Stimulated activated CD4-positive, alpha-beta T cell treated with anti-CD3 and anti-CD28 coated beads, Interleukin-2, amount 100 ng/mL, for 24 hours (primary cell): ENCODE measurements at places on chromosomes 6 and 20.
A peak's percentile ranks its signal among the peaks of the same experiment; 100 is the strongest.

DNA sequence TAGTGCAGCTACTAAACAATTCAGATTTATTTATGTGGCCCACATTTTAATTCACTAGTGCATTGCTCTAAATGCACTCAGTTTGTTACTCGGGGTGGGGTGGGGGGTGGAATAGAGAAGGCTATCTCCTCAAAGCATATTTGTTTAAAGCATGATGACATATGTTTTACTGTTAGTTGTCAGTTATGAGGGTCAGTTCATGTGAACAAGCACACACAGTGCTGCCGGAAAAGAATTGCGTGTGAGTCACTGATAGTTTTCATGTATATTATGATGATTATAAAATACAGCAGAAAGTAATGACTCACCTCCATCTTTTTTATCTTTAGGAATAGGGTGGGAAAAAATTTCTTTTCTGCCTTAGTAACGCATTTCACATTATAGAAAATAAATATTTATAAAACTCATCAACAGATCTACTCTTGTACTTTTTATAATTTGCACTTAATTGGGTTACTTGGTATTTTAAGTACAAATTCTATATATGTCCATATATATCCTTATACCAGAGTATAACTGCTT is 42.2 kb upstream of the STXBP5 start:
- DNase-seq = no peak

- no peak for DNase-seq
Measured at GRCh38 chr6:167731731-167732422, 94.8 kb upstream of the AFDN start.

GRCh38 chr6:29627755-29628418 is 5.1 kb downstream of the GABBR1 start:
- DNase-seq = peak; percentile 58

DNA sequence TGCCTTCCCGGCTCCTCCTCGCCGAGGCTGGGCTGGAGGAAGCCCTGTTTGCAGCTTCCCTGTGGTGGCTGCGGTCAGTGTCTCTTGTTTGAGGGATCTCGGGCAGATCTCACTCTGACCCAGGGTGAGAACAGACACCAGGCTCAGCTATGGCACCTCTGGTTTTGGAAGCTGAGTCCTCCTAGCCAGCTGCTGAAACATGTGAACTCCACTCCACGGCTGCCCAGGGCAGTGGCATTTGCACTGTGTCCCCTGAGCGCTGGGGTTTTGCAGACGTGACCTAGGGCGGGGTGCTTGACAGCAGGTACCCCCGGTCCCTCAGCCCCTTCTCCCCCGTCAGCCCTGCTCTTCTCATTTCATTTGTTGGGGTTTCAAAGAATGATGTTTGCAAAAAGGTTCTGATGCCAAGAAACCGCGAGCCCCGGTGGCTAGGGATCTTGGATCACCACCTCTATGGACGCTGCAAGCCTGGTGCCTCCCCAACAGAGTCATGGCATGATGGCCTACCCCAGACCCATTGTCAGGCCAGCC is 55.0 kb upstream of the DACT2 start:
- DNase-seq = no peak

DNA sequence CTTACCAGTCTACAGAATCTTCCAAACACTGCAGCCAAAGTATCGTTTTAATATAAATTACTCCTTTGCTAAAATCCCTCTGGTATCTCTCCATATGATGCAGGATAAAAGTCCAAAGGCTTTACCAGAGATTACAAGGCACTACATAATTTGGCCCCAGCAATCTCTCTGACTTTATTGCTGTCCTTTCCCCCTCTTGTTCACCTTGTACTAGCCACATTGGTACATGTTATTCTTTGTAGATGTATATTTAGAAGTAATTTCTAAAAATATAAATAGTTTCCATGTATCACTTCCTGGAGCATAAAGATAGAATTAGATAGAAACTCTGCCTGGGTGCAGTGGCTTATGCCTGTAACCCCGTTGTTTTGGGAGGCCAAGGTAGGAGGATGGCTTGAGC is 28.7 kb upstream of the FAM83B start:
- DNase-seq = no peak

DNA sequence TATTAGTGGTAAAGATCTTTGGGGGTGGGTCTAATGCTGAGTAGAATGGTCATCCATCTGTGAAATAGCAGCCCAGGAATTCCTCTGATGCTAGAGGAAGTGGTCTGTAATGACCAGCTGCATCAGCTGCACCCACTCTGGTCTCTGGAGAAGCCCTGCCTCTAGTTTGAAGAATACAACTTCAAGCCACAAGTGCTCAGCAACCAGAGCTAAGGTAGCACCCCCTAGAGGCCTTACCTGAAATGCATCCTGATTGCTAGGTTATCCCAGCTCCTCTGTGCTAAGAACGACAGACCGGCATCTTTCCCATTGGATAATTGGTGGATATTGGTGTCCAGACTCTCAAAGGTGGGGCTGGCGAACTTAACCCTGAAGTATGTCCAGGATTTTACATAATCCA is 58.2 kb downstream of the DNAH8 start:
- DNase-seq = peak; percentile 19

GRCh38 chr6:101083533-101084175 is 202.5 kb upstream of the ASCC3 start:
- DNase-seq = no peak

DNA sequence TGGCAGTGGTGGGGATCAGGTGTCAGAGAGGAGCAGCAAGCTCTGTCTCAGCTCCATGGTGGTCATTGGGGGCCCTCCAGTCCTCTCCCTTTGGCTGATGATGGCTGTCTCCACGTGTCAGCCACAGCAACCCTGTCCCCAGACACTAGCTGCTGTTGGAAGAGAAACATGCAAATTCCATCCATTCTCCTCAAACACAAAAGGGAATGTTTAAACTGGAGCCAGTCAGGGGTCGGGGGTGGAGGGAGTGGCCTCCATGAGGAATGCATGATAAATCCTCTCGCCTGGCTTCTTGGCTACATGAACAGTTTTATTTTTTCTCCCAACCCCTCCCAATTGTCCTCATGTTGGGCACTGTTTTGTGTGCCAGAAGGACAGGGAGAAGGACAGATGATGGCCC is 86.4 kb downstream of the EDN3 start:
- DNase-seq = no peak

GRCh38 chr6:94130478-94130877 is 711.1 kb upstream of the EPHA7 start:
- DNase-seq = no peak

DNA sequence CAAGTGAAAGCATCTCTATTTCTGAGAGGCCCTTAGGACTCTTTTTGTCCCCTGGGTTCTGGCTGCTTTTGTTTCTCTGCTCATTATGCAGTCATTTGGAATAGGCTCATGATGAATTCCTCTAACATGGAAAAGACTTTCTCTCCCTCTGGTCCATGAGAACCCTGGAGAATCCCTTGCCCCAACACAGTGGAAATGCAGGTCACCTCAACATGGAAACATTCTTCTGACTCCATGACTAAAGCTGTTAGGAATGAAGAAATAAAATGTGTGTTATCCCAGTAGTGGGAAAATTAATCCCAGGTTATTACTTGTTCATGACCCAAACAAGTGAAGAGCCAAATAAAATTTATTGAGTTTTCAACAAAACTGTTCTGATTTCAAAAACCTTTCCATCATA is 458.6 kb downstream of the EPM2A start:
- DNase-seq = no peak

DNA sequence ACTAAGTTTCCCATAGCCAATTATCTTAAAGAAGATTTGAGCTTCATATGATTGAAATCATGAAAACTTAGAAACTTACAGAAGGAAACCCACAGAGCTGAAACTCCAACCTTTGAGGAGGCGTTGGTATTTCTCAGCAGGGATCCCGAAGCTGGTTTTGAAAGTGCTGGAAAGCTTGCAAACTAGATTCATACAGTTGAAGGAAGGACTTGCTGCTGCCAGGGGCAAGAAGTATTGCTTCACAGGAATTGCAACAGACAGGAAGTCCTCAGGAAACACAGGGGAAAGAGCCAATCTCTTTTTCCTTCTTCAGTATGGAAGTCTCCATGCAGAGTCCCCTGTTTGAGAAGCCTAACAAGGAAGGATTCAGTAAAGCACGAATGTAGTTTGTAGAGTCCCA is 419.7 kb downstream of the CD109 start:
- DNase-seq = no peak

- DNase-seq = no peak
Measured at GRCh38 chr6:50824552-50824951, 5.9 kb downstream of the TFAP2B start.

GRCh38 chr6:22886650-22887581 is 317.6 kb downstream of the HDGFL1 start:
- no peak for DNase-seq

- DNase-seq = no peak
Measured at GRCh38 chr20:38369389-38369788, 23.1 kb downstream of the LBP start.

DNA sequence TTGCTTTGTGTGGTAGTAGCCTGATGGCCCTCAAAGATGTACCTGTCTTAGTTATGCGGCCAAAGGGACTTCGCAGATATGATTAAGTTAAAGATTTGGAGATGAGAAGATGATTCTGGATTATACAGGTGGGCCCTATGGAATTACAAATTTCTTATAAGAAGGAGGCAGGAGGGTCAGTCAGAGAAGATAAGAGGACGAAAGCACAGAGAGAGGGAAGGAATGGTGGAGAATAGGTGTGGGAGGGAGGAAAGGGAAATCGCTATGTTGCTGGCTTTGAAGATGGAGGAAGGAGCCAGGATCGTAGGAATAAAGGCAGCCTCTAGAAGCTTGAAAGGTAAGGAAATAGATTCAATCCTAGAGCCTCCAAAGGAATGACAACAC is 1.2 kb upstream of the TSPYL1 start:
- DNase-seq = no peak

- DNase-seq = no peak
Measured at GRCh38 chr6:51684603-51685002, 402.8 kb downstream of the PKHD1 start.

GRCh38 chr20:19826179-19826914 is 68.3 kb downstream of the RIN2 start:
- DNase-seq = no peak

GRCh38 chr6:35461270-35461669 is 6.9 kb upstream of the RPL10A start:
- DNase-seq = no peak

DNA sequence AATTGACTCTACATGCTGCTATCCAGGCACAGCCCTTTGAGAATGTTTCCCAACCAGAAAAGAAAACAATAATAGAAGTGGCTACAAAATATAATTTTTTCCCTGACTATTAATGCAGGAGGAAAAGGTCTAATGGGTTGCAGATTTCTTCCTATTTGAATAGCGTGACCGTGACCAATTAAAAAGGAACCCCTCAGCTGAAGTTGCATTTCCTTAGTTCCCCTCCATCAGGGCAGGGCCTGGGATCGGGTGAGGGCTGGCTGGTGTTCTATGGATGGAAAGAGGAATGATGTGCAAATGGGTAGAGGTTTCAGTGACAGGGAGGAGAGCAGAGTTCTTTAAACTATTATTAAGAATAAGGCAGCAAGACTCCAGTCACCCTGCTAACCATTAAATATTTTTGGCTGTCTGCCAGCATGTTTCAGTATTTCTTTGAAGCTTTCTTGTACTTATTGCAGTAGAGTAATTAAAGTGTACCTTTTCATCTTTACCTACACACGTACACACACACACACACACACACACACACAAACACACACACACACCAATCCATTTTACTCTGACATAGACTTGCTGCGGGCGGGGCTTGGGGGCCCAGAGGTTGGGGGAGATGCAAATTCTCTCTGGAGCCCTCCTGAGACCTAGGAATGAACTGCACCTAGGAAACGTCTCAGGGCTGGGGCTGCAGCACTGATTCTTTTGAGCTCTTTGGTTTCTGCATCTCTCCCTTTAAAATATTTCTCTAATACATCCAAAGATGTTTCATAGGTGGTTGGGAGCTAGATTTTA is 154.8 kb upstream of the SLC35B3 start:
- DNase-seq = no peak

DNA sequence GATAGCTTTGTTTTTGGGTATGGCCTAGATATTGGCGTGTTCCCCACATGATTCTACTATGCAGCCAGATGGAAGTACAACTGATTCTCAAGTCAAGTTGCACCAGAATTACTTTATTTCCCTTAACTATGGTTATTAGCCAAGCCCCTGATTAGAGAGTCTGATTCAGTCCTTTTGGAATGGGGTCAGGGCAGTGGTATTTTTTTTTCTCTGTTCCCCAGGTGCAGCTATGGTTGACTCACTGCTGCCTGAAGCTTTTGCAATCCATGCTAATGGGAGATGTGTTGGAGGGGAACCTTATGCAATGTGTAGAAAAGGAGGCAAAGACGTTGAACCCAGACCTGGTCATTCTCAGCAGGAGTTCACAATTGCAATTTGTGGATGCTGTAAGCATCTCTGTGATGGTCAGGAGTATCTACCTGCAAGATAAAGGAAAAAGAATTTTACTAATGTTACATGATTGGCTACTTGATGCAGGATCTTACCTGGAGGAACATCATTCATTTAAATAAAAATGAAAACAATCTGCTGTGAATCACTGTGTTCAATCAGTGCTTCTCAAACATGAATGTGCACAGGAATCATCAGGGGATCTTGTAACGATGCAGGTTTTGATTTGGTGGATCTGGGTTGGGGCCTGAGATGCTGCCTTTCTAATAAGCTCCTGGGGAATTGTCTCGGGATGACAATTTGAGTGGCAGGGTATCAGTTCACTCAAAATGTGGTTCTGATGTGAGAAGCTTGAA is 49.4 kb downstream of the PFDN4 start:
- no peak for DNase-seq

GRCh38 chr6:156004796-156005195 is 549.2 kb upstream of the NOX3 start:
- no peak for DNase-seq

- DNase-seq = no peak
Measured at GRCh38 chr6:4139272-4139671, 3.9 kb upstream of the ECI2 start.

GRCh38 chr6:85669735-85670194 is 27.1 kb upstream of the SYNCRIP start:
- DNase-seq = peak; percentile 32

- peak; percentile 67 for DNase-seq
Measured at GRCh38 chr6:137717074-137718073, 149.7 kb upstream of the TNFAIP3 start.

GRCh38 chr6:115443825-115444478 is 616.7 kb downstream of the FRK start:
- DNase-seq = no peak

GRCh38 chr20:35756404-35756803 is 14.3 kb upstream of the RBM39 start:
- DNase-seq = no peak
